Stimulated activated CD8-positive, alpha-beta memory T cell treated with anti-CD3 and anti-CD28 coated beads, Interleukin-7, amount 100 ng/mL, for 24 hours (primary cell): ENCODE measurements at places on chromosomes 5 and 9.

- no peak for DNase-seq
These were observed 19.9 kb downstream of the ADCY2 start for GRCh38 chr5:7415587-7416535.

GRCh38 chr5:88117546-88117945 lies 151.1 kb downstream of the TMEM161B start:
- no peak for DNase-seq

DNA sequence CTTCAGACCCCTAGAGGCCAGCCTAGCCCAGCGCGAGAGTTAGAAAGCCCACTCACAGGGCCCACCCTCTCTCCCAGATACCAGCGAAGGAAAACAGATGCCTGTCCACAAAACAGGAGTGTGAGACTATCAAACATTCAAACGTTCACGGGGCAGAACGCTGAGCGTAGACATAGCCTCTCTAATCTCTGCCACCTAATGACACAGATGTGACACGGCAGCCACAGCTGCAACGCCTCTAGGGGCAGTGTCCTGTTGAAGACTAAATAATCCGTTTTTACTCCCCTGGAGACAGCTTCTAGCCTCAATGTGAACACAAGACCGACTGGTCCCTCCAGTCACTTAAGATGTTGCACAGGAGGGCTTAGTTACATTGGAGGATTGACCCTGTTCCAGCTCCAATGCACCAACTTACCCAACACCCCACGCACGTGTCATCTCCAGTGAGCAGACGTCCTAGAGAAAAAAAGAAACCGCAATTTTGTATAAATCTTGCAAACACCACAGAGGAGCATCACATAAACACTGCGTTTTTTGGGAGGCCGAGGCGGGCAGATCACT lies 14.3 kb downstream of the DIPK1B start:
- no peak for DNase-seq

GRCh38 chr5:143142596-143143435 lies 260.7 kb downstream of the NR3C1 start:
- no peak for DNase-seq

DNA sequence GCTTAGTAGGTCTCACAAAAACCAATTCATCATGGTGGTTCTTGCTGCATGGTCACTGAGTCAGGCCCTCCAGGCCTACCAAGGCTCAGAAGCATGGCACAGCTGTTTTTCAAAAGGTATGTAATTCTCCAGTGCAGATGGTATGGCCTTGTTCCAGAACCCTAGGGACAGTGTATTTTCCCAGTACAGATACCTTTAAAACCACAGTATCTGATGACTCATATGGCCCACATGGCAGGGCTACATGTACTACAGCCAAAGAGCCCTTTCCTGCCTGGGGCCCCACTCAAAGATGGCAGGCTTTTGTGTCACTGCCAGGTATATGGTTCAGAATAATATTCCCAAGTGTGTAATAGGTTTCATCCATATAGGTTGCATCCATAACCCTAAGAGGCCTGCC lies 16.5 kb downstream of the CSF2 start:
- no peak for DNase-seq

DNA sequence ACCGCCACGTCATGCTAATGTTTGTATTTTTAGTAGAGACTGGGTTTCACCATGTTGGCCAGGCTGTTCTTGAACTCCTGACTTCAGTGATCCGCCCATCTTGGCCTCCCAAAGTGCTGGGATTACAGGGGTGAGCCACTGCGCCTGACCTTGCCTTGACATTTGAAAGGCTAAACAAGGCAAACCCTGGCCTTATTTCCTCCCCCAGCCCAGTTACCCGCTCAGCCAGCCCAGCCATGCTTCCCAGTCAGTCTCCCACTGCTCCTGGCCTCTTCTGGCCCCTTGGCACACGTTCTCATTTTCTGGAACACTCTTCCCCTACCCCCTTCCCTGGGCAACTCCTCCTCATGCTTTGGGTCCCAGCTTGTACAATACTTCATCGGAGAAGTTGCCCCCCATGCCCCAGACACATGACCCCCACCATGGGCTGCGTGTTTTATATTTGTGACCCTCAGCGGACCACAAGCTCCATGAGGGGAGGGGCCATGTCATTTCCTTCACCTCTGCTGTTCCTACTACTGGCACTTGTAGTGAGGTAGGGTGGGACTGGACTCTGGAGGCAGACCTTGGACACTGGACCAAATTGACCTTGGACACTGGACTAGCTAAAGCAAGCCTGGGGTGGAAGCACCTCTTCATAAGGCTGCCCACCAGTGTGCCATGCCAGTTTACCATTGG lies 94.4 kb upstream of the IER5L start:
- DNase-seq: no peak

- DNase-seq: no peak
These were observed 8.2 kb downstream of the GALNT10 start for GRCh38 chr5:154198611-154199230.

DNA sequence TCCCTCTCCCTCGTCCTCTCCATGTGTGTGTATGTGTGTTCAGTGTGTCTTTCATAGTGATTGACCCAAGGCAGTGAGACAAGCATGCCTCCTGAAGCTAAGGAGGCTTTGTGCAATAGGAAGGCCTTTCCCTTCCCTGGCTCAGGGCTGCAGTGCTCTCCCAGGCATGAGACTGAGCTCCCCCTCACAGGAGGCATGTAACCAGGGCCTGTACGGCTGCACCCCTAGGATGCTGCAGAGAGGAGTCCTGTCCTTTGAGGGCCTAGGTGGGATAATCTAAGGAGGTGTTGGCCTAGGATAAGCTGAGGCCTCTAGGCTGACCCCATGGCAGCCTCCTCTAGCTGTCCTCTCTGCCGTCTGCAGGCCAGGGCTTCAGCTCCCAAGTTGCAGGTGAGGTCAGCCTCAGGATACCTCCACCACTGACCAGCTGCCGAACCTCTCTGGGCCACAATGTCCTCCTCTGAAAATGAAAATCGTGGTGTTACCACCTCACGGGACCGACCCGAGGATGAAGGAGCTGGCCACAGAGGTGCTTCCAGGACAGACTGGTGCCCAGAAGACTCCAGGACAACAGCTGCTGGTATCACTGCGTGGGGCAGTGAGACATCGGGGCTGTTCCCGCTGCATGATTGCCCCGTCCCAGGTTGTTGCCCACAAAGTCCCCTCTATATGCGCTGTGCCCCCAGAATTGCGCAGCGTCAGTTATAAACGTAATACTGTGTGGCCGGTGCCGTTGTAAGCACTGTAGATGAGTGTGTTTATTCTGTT lies 129.6 kb downstream of the BARX1 start:
- no peak for DNase-seq

- no peak for DNase-seq
These were observed 19.7 kb upstream of the ASTN2 start for GRCh38 chr9:117434566-117434965.

DNA sequence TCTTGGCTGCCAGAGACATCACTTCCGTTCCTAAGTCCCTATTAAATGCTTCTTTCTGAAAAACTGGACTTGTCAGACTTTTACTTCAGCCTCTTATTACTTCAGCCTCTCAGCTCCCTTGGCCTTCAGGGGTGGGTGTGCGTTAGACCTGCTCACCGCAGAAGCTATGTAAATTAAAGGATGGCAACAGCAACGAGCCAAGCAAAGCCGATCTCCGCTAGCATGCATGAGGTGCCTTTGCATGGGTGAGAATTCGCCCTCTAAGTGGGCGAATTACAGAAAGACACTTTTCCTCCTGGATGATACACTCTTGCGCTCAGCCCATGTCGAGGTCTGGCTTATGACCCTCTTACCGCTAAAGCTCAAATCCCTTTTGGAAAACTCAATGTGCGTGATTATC lies 10.9 kb upstream of the IL3 start:
- no peak for DNase-seq

DNA sequence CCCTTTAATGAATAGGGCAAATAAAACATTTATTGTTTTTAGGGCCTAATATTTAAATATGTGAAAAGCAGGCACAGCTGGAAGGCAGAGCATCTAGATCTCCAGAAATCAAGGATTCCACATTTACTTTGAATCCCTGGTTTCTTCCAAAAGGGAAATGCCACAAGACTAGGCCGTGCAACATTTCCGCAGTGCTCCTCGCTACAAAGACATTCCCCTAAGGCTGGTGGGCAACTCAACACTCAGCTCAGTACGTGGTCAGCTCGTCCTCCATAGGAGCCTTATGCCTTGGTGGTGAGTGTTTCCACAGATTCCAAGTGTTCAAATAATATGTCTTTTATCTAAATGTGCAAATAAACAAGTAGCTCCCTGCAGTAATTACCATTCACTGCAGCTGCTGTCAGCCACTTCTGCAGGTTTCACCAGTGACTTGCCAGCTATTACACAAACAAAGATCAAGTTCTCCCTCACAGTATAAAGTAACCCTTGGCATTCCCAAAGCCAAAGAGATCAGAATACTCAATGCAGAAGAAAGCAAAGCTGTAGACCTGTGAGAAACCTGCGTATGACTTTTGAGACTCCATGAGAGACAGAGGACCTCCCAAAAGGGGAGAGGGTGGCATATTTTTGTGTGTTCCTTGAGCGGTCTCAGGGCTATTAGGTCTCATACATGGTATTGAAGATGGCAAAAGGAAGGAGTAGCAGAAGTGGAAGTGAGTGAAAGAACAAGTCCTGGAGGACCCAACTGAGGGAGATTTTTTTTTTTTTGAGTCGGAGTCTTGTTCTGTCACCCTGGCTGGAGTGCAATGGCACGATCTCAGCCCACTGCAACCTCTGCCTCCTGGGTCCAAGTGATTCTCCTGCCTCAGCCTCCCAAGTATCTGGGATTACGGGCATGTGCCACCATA lies 38.0 kb upstream of the TENT2 start:
- DNase-seq: no peak

GRCh38 chr5:912280-913091 lies 19.8 kb downstream of the TRIP13 start:
- DNase-seq: peak; percentile 51

DNA sequence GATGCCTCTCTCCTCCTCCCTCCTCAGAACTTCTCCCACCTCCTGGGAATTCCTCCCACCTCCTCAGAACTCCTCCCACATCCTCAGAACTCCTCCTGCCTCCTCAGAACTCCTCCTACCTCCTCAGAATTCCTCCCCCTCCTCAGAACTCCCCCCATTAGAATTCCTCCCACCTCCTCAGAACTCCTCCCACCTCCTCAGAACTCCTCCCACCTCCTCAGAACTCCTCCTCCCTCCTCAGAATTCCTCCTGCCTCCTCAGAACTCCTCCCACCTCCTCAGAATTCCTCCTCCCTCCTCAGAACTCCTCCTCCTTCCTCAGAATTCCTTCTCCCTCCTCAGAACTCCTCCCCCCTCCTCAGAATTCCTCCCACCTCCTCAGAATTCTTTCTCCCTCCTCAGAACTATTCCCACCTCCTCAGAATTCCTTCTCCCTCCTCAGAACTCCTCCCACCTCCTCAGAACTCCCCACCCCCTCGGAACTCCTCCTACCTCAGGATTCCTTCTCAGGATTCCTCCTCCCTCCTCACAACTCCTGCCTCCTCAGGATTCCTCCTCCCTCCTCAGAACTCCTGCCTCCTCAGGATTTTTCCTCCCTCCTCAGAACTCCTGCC lies 23.9 kb downstream of the SLC46A2 start:
- DNase-seq: no peak

DNA sequence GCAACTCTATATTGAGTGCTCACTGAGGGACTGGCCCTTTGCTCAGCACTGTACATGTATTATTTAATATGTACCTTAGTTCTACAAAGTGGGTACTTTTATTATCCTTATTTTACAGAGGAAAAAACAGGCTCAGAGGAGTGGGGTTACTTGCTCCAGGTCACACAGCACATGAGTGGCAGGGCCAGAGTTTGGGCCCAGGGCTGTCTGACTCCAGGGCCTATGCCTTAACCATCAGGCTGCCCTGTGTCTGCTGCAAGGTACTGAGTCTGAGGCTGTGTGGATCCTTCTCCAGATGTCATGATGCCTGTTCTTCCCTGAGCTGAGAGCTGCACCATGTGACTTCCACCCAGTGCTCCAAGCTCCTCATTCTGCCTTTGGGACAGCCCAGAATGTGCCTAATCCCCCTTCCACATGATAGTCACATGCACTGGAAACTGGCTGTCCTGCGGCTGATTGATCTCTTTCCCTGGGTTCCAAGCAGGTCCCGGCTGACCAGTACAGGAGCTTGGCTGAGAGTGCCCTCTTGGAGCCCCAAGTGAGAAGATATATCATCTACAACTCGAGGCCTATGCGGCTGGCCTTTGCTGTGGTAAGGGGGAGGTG lies 15.4 kb downstream of the TMEM268 start:
- no peak for DNase-seq

DNA sequence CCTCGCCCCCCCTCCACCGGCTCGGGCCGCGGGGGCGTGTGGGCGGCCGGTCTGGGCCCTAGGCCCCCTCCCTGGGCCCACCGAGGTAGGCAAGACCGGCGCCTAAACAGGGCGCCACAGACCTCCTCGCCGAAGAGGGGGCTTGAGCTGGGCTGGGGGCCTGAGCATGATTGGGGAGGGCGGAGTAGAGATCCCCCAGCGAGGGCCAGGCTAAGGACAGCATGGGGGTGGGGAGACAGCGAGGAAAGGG lies 108.9 kb downstream of the PSD2 start:
- DNase-seq: no peak

- no peak for DNase-seq
These were observed 1.7 kb upstream of the SYNPO start for GRCh38 chr5:150638488-150639376.

- no peak for DNase-seq
These were observed 112.9 kb downstream of the KIAA0825 start for GRCh38 chr5:94505327-94506068.

- no peak for DNase-seq
These were observed 9.6 kb downstream of the GMCL2 start for GRCh38 chr5:178177569-178177968.

GRCh38 chr5:139971202-139971725 lies 71.8 kb downstream of the NRG2 start:
- DNase-seq: no peak

GRCh38 chr9:5611321-5612184 lies 17.4 kb upstream of the RIC1 start:
- DNase-seq: no peak

- no peak for DNase-seq
These were observed 96.6 kb downstream of the CYFIP2 start for GRCh38 chr5:157362502-157362901.

DNA sequence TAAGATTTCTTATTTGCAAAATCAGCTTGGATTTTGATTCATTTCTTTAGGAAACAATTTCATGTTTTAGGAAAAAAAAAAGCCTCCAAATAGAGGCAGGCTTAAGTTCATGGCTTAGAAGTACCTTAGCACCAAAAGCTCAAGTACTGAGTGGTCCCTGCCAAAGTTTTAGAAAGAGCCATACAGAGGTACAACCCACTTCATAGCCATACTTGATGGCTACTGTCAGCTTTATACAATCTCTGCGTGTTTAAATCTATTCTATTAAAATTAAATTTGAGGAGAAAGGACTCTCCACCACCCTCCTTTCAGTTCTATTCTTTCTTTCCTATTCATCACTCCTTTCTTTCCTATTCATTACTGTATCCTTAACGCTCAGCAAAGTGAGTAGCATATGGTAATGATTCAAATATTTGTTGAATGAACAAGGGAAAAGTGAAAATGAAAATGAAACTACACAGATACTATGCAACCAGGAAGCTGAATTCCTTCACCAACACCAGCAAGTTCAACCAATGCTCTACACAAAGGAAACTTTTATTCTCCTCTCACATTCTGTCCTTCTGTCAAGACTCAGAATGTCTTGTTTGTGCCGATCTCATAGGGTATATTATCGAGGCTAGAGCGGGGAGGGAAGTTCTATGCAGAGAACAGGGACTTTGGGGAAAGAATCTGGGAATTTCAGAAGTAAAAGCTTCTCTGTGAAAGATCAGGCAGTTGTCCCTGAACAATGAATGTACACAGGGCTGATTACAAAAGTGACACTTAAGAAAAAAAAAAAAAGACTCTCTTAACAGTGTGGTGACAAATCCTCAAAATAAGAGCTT lies 138.6 kb upstream of the SPEF2 start:
- no peak for DNase-seq
